ENCODE measurements at places on chromosomes 16 and 17.

DNA sequence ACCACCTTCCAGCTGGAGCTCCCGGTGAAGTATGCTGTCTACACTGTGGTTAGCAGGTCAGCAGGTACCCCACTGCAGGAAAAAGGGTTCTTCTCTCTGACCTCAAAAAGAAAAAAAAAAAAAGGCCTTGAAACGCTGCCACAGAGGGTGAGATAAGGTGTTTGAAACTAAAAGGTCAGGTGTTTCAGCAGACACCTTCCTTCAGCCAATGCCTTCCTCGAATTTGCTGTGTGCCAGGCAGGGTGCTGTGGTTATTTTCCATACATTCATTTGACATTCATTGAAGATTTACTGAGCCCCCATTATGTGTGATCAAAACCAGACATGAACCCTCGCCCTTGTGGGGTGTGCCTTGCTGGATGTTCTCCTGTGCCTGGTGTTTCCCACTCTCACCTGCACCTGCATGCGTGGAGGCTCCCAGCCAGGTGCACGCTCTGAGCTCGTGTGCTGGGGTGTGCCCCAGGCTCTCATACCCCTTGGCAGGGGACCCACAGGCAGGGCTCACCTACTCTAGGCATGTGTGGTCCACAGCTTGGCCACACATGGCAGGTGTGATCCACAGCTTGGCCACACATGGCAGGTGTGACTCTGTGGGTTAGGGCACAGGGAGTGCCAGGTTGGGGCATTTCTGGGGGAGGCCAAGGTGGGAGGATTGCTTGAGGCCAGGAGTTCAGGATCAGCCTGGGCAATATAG is 15.8 kb upstream of the ITGAD start:
- no peak for DNase-seq

DNA sequence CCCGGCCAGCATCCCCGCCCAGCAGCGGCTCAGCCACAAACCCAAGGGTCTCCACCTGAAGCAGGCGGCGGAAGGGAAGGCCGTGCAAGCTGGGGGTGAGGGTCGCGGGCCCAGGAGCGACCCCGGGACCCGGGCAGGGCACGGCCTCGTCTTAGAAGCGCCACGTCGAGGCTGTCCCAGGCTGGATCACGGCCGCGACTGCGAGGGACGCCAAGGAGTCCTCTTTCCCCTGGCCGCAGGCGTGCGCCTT is 538 bp upstream of the CCNF start:
- DNase-seq = no peak

- no peak for DNase-seq
Observed at GRCh38 chr17:72024457-72024856, 96.4 kb upstream of the SOX9 start.

DNA sequence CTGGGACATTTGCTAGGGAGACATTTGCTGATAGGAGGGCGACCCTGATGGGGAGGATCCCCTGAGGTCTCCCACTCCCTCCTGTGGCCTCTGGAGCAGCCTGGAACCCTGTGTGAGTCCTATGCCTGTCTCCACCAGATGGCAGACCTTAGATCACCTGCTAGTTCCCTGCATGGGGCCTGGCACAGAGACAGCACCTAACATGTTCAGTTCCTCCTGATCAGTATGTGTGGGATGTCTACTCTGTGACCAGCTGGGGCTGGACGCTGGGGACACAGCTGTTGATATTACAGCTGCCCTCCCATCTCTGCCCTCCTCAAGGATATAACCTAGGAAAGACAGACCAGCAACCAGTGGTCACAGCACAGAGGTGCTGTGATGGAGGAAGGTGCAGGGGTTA is 1.1 kb upstream of the ADCY7 start:
- no peak for DNase-seq

GRCh38 chr16:78257376-78257728 is 157.9 kb downstream of the WWOX start:
- no peak for DNase-seq

- DNase-seq = no peak
Observed at GRCh38 chr16:73040136-73040535, 7.8 kb downstream of the ZFHX3 start.

- no peak for DNase-seq
Observed at GRCh38 chr17:34981538-34982241, 1.4 kb downstream of the LIG3 start.

GRCh38 chr17:50135316-50136095 is 5.5 kb upstream of the SAMD14 start:
- no peak for DNase-seq

DNA sequence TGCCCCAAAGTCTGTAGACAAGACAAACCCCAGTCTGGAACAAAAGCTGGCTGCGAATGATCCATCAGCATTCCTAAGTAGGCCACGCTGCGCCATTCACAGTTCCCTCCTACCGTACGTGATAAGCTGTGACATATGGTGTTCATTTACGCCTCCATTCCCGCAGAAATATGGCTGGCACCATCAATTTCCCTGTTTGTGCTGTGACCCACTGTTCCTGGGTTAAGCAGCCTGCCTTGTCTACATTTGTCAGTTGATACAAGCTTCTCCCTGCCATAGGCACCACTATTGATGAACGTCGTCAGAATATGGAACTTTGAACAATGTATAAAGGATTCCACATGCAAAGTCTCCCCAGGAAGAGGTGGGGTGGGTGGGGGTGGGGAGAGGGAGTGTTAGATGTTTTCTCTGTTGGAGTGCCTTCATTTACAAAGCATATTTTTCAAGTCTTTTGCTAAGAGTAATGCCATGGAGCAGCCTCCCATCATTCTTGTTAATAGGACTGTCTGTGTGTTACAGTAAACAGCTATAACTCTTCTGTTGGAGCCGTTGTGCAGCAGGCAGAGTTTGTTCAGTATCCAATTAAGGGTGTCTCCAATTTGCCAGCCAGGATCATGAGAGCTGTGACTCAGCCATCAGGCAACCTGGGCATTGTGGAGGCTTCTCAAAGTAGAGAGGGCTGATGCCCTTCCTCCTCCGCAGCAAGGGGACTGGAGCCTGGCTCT is 294.6 kb downstream of the TMEM114 start:
- no peak for DNase-seq

- no peak for DNase-seq
Observed at GRCh38 chr17:62679866-62680377, 52.5 kb downstream of the MRC2 start.

- no peak for DNase-seq
Observed at GRCh38 chr17:59357929-59358328, 26.5 kb downstream of the YPEL2 start.
